ENCODE measurements at places on chromosomes 6 and 20.

GRCh38 chr6:18148304-18149025 is 6.4 kb downstream of the TPMT start:
- DNase-seq: no peak

DNA sequence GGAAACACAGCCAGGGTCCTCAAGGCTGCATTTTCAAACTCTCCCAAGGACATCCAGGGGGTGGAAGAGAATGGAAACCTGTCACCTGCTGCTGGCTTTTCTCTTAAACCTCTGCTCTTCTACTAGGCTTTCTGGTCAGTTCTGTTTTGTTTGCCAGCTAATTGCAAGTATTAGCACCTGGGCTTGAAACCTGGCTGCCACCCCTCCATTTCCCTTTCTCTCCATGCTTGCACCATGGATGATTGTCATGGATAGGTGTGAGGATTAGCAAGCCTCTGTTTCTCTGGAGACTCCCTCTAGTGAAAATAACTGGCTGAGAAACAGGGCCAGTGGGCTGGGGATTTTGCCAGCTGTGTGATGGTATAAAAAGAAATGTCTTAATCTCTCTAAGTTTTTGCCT is 33.0 kb upstream of the GPR6 start:
- DNase-seq: no peak

DNA sequence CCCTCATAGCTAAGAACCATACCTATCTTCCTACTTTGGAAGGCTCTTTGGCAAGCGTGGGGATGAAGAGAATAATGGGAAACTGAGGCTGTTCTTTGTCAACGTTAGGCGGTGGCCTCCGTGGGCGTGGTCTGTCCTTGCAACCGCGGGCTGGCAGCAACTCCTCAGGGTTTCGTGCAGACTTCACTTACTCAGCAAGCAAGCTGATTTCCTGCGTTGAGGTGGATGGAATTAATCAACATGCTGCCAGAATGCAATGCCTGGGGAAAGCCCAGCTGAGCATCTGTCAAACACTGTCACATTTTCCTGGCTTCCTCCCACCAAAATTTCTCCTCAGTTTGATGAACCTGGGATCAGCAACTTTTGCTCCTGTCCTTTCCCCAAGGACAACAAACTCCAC is 9.2 kb upstream of the IL17F start:
- no peak for DNase-seq

GRCh38 chr6:150072201-150072600 is 3.3 kb upstream of the ULBP3 start:
- DNase-seq: peak; percentile 14

- DNase-seq: no peak
Observed at GRCh38 chr6:89494131-89494793, 61.3 kb downstream of the ANKRD6 start.

- no peak for DNase-seq
Observed at GRCh38 chr20:57707320-57707719, 2.5 kb downstream of the PMEPA1 start.

DNA sequence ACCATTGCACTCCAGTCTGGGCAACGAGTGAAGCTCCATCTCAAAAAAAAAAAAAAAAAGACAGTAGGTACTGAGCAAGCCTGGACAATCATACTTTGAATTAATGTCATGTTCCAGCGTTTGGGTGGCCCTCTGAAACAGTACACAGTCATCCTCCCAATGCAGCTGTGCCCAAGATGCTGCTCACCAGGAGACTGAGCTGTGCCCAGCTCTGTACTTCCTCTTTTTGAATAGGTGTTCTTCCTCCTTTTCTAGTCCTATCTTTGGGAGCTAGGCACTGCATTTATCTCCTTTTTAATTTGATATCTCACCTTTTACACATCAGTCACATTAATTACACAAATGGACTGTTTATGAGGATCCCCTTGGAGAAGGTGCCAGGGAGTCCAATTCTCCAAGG is 101.5 kb downstream of the RPP40 start:
- DNase-seq: no peak

DNA sequence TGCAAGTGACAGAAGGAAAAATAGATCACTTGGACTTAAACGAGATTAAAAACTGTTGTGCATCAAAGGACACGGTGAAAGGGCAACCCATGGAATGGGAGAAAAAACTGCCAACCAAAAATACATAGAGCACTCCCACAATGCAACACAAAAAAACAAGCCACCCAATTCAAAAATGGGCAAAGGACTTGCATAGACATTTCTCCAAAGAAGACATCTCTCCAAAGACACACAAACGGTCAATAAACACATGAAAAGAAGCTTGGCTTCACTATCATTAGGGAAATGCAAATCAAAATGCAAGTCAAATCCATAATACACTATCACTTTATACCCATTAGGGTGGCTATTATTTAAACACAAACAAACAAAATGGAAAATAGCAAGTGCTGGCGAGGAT is 45.0 kb downstream of the PXDC1 start:
- no peak for DNase-seq

DNA sequence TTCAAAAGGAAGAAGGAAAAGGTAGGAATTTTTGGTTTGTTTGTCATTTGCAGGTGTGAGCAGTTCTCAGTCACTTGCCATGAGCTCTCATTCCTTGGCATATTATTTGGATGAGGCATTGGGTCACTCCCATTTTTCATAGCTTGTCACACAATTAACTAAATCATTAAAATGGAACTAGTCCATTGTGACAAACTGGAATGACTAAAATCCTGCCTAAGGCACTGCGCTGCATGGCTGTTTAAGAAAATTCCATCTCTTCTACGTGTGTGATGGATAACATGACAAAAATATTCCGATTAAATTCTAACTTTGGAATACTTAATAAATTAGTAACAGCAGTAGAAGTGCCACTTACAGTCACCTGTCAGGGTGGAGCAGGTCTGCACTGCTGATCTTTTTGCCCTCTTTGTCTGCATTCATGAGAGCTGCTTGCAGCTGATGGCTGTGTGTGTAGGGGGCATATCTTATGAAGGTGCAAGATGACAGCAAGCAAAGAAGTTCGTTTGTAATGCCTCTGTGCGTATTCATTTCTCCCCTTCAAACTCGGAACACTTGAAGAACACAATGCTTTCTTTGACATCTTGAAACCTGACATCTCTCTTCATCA is 1292.6 kb upstream of the MAP3K7 start:
- no peak for DNase-seq

DNA sequence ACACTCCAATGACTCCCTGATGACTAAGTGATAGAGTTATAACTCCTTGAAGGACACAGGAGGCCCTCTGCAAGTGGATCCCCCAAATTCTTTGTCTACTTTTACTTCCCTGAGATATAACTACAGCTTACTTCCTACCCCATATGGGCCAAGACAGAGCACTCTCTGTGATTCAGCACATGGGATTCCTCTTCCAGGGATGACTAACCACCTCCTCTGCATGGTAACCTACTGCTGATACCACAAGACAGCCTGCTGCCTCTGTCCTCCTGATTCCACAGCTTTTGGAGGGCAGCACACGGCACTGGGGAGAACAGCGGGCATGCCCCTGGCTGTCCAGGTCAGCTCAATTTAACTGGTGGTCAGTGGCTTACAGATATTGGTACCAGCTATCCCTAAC is 675.7 kb upstream of the AGPAT4 start:
- no peak for DNase-seq

- DNase-seq: no peak
Observed at GRCh38 chr6:108116546-108117426, 42.2 kb upstream of the OSTM1 start.

GRCh38 chr6:36277946-36278470 is 8.1 kb downstream of the PNPLA1 start:
- no peak for DNase-seq

GRCh38 chr6:71238351-71238750 is 50.3 kb upstream of the OGFRL1 start:
- no peak for DNase-seq

GRCh38 chr6:56713254-56713672 is 70.6 kb upstream of the DST start:
- DNase-seq: no peak

DNA sequence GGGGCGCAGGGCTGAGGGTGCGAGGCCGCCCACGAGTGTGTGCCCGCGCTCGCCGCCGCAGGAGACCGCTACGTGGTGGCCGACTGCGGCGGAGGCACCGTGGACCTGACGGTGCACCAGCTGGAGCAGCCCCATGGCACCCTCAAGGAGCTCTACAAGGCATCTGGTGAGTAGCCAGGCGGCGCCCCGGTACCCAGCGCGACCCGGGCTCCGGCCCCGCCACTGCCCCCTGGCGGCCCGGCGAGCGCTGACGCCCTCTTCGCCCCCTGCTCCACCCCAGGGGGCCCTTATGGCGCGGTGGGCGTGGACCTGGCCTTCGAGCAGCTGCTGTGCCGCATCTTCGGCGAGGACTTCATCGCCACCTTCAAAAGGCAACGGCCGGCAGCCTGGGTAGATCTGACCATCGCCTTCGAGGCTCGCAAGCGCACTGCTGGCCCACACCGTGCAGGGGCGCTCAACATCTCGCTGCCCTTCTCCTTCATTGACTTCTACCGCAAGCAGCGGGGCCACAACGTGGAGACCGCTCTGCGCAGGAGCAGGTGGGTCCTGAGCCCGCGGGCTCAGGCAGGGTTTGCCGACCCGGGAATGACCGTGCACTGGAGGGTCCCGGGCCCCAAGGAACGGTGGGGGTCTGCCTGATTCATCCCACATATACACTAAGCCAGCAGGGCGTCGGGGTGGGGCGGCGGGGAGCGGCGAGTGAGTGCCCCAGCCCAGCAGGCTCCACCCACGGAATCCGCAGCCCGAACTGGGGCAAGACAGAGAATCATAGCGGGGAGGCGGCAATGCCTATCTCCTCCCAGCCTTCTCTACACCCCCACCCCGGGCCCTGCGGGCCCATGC is 17.4 kb downstream of the HSPA12B start:
- no peak for DNase-seq

- no peak for DNase-seq
Observed at GRCh38 chr20:40952136-40952535, 76.5 kb upstream of the TOP1 start.

DNA sequence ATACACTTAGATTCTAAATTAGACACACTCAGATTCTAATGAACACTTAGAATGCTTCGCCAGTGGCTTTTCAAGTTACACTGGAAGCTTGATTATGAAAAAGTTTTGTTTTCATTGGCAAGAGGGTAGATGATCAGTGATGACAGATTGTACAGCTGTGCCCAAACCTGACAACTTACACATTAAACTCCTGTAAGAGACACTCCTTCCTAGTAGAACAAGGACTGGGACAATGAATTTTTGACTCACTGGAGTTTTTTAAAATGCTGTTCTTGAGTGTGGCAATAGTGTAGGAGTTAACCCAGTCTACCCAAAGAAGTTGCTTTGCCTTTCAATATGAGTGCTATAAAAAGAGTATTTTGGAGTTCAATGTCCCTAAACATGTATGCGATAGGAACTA is 140.8 kb downstream of the SLC16A10 start:
- no peak for DNase-seq

DNA sequence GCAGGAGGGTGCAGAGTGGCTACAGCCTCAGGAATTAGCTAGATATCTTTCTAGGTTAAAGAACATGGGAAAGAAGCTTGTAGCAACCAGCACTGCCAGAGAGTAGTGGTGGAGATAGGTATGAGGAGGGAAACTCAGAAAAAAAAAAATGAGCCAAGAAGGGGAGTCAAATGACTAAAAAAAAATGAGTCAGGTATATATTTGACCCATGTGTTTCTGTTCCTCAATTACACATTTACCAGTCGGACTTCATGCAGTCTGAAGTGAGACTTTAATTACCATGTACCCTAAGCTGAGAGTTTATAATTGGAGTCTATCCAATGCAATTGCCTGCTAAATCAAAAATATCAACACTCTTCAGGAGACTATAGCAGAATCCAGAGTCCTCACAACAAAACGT is 964.6 kb downstream of the HACE1 start:
- no peak for DNase-seq
